Foreskin fibroblast (primary cell): ENCODE measurements at places on chromosomes 4 and X.
A peak's percentile ranks its signal among the peaks of the same experiment; 100 is the strongest.

DNA sequence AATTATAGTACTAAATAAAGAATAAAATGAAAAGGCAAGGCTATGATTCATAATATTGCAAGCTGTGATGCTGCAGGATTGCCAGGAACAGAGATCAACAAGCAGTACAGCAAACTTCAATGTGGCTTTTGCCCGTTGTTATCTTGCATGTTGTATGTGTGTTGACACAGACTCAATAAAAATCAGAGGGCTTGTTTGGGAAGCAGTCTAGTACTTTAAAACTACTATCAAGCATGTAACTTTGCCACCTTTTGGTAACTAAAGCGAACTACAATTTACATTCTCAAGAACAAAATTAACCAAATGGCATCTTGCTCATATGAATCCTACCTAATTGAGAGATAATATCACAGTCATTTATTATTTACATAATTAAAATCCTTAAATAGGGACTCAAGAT is 79.8 kb upstream of the GPM6A start:
- peak; percentile 7 for DNase-seq

DNA sequence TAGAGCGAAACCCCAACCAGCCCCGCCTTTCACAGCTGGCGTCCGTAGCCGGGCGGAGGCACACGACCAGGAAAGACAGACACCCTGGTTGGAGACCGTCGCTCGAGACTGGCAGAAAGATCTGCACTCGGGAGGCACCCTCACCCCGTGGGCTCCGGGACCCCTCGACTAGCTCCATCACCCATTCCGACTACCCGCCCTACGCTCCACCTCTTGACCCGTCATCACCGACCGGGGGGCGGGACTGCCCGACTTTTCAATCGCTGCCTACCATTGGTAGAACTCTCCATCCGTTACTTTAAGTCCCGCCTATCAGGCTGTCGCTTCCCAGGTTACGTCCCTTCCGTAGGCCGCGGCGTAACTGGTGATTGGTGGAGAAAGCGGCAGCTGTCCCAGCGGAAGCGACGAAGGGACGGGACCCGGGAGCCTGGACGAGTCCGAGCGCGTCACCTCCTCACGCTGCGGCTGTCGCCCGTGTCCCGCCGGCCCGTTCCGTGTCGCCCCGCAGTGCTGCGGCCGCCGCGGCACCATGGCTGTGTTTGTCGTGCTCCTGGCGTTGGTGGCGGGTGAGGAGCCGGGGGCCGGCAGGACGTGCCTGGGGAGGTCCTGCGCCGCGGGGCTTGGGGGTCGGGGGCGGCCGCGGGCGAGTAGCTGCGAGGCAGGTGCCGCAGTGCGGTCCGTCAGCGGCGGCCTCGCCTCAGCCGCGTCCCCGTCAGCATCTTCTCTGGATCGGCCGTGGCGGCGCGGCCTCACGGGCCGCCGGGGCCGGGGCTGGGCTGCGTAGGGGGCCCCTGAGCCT is at the start of gene ATP6AP2:
ATP6AP2 (plus strand) TSS at position 434 of the 799 bp plus-strand sequence; CDS start at position 530, 96 bp downstream.
- peak; percentile 94 for DNase-seq

- DNase-seq, result peak; percentile 61
Measured at GRCh38 chr4:19735012-19735411, 516.7 kb upstream of the SLIT2 start.

GRCh38 chr4:77586951-77587383 is 18.7 kb upstream of the CXCL13 start:
- no peak for DNase-seq

DNA sequence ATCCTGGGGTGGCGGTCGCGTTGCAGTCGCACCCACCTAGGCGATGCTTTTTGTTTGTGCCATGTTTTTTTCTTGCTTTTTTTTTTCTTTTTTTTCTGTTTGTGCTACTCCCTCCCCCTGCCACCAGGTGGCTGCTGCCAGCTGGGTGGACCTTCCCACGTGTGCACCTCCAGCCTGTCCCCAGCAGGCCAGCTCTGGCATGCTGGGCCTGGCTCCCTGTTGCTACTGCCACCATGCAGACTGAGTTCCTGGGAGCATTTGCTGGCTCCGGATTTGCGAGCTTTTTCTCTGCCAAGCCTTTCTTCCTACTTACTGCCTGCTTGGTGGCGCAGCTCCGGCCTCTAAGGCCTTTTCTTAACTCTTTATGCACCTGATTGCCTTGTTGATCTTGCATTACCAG is 161.2 kb upstream of the WDFY3 start:
- DNase-seq, result peak; percentile 15
